ENCODE measurements at places on chromosomes 13 and 19.

DNA sequence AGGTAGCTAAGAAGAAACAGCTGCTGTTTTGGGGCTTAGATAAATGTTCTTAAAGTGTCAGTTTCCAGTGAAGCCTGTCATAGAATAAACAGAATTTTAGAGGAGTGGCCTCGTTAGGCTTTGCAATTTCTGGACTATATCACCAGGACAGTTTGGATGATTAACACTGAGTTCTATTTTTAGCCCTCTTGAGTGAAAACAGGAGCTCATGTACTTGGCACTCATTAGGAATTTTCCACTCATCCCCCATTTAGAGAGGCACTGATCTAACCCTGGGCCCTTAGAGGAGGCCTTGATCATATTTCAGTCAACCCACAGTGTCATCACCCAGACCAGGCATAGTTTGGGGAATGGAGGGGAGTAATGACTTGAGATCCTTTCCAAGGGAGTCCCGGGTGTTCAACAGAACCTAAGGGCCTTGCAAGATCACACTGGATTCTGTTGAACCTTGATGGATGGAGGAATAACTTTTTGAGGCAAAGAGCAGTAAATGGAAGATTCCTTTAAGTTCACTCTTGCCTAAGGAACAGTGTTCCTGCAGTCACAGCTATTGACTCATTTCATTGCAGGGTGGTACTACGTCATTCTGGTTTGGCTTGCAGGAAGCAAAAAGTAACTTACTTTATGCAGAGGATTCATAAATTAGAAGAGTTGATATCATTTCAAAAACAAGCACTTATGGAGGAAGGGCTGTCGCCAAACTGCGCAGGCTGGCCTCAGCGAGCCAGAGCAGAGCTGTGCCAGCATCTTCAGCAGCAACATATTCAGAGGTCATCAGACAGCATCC is 160.2 kb downstream of the SLC7A1 start:
- no peak for DNase-seq

- DNase-seq: no peak
Measured at GRCh38 chr13:100305398-100305797, 216.5 kb downstream of the PCCA start.

DNA sequence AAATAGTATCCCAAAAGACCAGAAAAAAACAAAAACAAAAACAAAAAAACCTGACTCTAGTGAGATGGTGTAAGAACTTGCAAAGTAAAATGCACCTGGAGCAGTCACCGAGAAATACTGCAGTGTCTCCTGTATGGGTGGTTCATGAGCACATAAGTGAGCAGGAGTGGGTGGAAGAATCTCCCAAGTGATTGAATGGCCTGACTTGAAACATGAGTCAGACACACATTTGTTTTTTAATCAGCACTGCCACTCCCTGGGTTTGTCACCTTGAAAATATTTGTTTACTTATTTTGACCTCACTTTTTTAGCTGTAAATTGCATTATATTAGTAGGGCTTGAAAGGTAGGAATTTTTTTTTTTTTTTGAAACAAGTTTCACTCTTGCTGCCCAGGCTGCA is 2.0 kb downstream of the ZNF431 start:
- DNase-seq: peak; percentile 22

GRCh38 chr19:1116726-1117581 is 13.2 kb downstream of the GPX4 start:
- DNase-seq: no peak

All from suppressor macrophage (primary cell).